ENCODE measurements at places on chromosomes 13 and 19. TPM values are rescaled to one million over a fixed set of nuclear protein-coding genes. Genes with fewer than 3 reads are reported as not detected.

Gene ZNF274
- total RNA-seq = 12.5 TPM

Gene FUT1
- total RNA-seq = under 0.01 TPM

Gene PGLYRP2
- not detected for total RNA-seq

Gene CALR3
- not detected for total RNA-seq

Gene SPRED3
- total RNA-seq = 0.90 TPM

Gene ZNF383
- 4.5 TPM for total RNA-seq

Gene ZNF285
- total RNA-seq = 5.0 TPM

Gene CRX
- not detected for total RNA-seq

Gene ZNF729
- total RNA-seq = not detected

Gene ZGLP1
- total RNA-seq = not detected

Gene ZSCAN4
- not detected for total RNA-seq

Gene LHB
- not detected for total RNA-seq

Gene ZNF578
- 2.8 TPM for total RNA-seq

Gene LGALS7B
- not detected for total RNA-seq

Gene ZNF234
- 11.9 TPM for total RNA-seq

Gene CGB8
- not detected for total RNA-seq

Gene EPSTI1
- total RNA-seq = 1.1 TPM

GRCh38 chr19:51027126-51027806 is 850 bp upstream of the KLK11 start:
- DNase-seq = no peak

GRCh38 chr13:56317841-56318240 is 822.9 kb upstream of the PRR20A start:
- no peak for DNase-seq

DNA sequence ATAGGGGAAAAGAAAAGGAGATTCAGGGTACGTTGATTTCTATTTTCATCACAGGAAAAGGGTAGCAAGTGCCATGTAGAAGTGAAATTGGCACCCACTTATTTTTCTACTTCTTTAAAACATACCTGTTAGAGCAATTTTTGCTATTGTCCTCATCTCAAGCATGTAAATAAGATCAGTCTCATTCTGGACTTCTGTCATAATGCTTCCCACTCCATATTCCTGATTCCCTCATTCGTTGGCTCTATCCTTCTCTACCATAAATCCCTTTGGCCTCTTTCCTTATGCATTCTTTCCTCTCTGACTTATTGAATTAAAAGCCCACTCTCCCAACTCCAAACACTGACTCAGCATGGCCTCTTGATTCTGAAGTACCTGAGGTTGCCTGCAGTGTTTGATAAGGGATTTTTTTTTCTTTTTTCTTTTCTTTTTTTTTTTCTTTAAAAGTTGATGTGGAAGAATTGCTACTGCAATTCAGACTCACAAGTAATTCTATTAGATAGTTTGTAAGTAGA is 465.7 kb downstream of the SLITRK6 start:
- no peak for DNase-seq

- DNase-seq = peak; percentile 63
Measured at GRCh38 chr13:45231722-45232121, 30.9 kb upstream of the KCTD4 start.

- DNase-seq = no peak
Measured at GRCh38 chr13:72151241-72151640, 284.2 kb upstream of the DACH1 start.

GRCh38 chr13:26882731-26883130 is 122.1 kb upstream of the GPR12 start:
- DNase-seq = no peak

DNA sequence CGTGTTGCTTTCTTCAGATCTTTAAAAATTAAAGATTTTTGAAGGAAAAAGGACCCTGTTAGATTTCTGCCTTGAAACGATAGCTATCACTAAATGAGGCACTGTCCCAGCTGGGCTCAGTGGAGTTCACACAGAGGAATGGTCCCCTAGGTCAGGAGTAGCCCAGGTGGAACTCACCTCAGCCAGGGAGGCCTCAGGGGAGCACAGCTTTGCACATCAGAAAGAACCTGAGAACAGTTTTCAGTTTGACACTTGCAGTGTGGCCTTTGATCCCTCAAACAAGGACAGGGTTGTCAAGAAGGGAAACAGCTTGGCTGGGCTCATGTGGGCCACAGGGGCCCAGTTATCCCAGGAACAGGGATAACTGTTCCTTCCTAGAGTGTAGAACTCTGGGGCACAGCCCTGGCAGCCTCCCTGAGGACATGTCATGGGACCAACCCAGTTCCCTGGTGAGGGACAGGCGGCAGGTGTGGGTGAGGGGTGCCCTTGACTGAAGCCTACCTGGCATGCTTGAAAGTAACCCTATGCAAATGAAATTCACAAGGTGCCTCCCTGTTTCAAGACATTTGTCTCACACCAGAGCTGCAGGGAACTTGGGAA is 59.4 kb downstream of the CHST8 start:
- no peak for DNase-seq

DNA sequence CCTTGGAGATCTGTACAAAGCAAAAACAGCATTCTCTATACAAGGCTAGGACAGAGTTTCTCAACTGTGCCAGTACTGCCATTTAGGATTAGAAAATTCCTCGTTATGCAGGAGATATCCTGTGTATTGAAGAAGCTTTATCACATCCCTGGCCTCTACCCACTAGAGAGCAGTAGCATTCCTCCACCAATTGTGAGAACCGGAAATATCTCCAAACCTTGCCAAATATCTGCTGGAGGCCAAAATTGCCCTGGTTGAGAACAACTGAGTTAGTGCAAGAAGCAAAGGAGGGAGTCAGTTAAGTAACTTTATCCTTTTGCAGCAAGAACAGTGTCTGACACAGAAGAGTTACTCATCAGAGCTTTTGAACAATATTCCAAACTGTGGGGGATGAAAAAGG is 16.2 kb upstream of the FREM2 start:
- DNase-seq = peak; percentile 2

- DNase-seq = no peak
Measured at GRCh38 chr19:19782783-19783182, 38.8 kb downstream of the ZNF506 start.

DNA sequence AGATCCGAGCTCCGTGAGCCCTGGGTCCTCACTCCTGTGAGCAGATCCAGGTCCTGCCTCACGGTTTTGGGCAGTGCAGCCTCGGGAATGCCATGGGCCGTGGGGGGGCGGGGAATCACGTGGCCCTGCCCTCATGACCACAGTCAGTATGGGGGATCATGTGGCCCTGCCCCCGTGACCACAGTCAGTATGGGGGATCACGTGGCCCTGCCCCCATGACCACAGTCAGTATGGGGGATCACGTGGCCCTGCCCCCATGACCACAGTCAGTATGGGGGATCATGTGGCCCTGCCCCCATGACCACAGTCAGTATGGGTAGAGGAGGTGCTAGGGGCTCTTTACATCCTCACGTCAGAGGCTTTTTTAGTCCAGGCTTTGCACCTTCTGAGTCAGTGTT is 64.3 kb upstream of the F7 start:
- no peak for DNase-seq

- DNase-seq = peak; percentile 9
Measured at GRCh38 chr19:6150289-6150688, 14.8 kb downstream of the ACSBG2 start.

GRCh38 chr13:60755380-60756163 is 358.6 kb downstream of the TDRD3 start:
- no peak for DNase-seq

- DNase-seq = no peak
Measured at GRCh38 chr13:77774181-77774580, 76.7 kb downstream of the SLAIN1 start.

- no peak for DNase-seq
Measured at GRCh38 chr13:98328511-98328910, 151.4 kb upstream of the RNF113B start.

DNA sequence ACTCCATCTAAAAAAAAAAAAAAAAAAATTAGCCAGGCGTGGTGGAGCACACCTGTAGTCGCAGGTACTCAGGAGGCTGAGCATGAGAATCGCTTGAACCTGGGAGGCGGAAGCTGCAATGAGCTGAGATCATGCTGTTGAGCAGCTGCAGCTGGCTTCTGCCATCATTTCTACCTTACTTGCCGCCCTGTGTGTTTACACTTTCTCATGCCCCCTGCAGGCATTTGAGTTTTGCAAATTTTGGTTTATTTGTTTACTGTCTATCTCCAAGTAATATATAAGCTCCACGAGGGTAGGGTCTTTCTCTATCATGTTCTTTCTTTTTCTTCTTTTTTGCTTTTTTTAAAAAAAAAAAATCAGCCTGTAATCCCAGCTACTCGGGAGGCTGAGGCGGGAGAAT is 18.0 kb downstream of the CACNG6 start:
- no peak for DNase-seq

GRCh38 chr13:39531646-39532045 is 71.3 kb downstream of the LHFPL6 start:
- peak; percentile 32 for DNase-seq

DNA sequence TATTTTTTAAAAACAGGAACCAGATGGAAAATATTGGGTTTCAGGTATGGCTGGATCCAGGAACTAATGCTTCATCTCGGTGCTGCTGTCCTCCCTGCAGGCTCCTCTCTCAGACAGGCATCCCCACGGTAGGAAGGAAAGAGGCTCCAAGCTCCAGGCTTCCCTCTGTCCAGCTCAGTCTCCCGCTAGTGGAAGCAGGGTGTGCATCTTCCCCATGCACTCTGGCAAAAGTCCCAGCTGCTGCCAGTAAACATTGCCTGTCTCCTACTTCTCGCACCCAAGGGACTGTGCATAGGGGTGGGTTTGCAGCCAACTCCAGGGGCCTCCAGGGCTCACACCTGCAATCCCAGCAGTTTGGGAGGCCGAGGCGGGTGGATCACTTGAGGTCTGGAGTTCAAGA is 29.2 kb downstream of the IL12RB1 start:
- DNase-seq = no peak

DNA sequence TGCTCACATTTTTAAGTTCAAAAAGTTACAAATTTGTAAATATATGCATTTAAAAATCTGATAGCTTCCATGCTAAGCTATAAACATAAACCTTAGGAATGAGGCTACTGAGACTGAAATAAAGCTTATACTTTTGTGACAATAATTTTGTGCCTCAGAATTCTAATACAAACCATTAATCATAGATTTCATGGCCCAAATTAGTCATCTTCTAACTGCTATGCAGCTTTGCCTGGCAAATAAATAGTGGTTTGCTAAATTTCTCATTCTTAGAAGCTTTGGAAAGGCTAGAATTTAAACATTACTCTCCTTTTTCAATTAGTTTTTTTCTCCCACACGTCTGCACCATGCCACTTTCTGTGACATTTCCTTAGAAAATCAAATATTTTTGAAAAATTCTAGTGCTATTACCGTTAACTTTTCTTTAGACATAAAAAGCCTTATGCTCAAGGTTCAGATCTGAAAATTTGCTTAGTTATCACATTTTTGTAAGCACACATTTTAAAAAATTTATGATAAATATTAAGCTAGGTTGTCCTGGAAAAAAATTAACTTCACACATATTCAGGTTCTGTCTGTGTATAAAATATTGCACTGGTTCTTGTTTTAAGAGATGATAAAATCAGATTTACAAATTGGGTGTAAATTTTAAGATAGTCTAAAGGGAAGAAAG is 46.9 kb downstream of the FNDC3A start:
- DNase-seq = peak; percentile 36

DNA sequence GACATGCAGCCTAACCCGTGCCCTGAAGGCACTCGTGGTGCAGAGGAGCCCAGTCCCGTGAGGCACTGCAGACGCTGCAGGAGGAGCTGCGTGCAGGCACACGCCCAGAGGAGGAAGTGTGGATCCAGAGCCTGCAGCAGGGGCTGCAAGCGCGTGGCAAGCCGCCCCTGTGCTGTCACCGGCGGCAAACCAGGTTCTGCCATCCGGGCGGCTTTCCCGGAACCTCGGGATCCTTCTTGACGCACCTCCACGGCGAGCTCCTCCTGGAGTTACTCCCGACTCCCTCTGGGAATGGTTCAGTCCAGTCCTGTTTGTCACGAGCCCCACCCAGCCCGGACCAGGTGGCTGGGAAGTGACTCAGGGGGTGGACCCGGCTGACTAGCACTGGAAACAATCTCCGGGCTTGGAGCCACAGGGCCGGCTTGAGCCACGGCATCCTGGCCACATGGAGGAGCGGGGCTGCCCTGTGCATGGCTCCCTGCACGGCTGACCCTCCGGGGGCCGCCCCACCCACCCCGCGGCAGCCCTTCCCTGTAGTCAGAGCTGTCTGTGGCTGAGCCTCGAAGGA is 10.2 kb downstream of the DPP9 start:
- DNase-seq = peak; percentile 97

DNA sequence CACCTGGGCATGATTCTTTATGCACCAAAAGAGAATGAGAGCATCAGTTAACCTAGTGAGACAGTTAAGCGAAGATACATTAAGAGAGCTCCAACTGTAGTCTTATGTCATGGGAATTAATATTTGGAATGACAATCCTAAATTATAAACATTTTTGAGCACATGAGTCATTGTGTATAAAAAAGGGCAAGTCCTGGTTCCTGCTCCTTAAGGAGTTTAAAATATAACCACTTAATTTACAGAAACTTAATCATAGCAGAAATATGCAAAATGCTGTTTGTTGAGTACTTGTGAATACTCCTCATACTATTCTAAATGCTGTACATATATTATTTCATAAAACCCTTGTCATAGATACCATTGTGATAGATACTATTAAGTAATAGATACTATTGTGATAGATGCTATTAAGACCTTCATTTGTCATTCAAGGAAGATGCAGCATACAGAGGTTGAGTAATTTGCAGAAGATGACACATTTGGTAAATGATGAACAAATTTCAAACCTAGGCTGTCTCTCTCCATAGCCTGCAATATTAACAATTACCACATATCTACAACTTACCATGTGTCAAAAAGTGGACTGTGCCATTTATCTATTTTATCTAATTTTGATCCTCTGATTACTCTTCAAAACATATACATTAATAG is 301.0 kb downstream of the TBC1D4 start:
- peak; percentile 50 for DNase-seq

- peak; percentile 23 for DNase-seq
Measured at GRCh38 chr13:62292714-62293480, 877.2 kb upstream of the PCDH20 start.

GRCh38 chr13:30864433-30865122 is 41.5 kb upstream of the MEDAG start:
- peak; percentile 98 for DNase-seq

DNA sequence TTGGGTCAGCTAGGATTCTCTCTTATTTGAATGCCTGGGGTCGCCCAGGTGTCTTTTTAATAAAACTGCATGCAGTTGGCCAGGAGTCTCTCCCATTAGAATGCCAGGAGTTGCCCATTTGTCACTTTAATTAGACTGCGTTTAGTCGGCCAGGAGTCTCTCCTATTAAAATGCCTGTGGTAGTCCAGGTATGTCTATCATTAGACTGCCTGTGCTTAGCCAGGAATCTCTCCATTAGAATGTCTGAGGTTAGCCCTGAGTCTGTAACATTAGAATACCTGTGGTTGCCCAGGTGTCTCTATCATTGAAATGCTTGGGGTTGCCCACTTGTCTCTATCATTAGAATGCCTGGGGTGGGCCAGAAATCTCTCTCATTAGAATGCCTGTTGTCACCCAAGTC is 1470.9 kb downstream of the UQCRFS1 start:
- DNase-seq = no peak

- DNase-seq = no peak
Measured at GRCh38 chr13:83731113-83731512, 151.2 kb downstream of the SLITRK1 start.
